ENCODE measurements at places on chromosomes 7 and 10.

- no peak for DNase-seq
Observed at GRCh38 chr10:125103466-125103865, 56.9 kb downstream of the CTBP2 start.

DNA sequence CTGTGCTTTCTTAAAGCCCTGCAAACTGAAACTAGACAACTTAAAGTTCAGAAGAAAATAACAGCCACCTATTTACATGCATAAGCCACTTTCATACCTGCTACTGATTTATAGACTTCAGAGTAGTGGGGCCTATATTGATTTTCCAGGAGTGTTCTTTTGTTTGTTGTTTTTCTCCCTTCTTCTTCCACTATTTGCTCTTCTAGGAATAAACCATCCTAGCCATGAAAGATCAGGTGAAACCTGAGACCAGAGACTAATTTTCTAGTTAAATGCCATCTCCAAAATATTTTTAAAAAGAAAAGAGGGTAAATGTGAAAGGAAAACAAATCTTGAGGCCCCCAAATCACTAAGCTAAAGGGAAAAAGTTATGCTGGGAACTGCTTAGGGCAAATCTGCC, 72.4 kb upstream of the C1GALT1 start:
- no peak for DNase-seq

DNA sequence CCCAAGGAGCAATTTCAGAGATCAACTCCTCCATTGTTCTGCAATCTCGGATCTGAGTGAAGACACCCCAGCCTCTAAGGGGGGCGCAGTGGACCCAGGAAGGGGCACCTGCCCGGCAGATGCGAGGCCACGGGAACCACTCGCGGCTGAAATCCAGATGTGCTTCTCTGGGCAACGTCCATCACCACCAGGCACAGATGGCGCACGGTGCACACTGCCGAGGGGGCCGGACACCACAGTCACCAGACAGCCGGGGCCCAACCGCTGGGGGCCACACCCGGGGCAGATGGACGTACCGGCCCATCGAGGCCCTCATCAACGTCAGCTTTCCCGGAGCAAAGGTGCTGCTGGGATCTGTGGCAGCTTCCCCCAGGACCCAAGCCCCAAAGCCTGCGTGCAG, 16.9 kb upstream of the ADGRA1 start:
- DNase-seq = no peak

GRCh38 chr10:116178086-116178605, 94.9 kb downstream of the GFRA1 start:
- no peak for DNase-seq

DNA sequence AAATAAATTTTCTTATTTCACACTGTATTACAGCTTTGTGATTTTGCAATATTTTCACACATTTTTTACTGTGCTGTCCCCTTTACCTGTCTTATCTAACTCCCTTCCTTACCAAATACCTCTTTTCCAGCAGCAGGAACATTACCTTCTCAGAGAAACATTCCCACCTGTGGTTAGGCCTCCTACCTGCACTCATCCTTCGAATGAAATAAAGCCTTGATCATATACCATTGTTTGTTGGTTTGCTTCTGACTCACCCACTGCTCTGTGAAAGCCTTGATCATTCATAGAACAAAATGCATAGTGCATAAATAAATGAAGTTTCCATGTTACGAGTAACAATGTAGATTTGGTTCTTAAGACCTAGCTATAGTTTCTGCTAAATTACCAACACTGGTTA, 256.3 kb downstream of the ARL4A start:
- DNase-seq = no peak

- DNase-seq = no peak
Observed at GRCh38 chr7:5363729-5364128, 59.9 kb downstream of the TNRC18 start.

- DNase-seq = no peak
Observed at GRCh38 chr7:144565586-144565985, 162.1 kb upstream of the NOBOX start.

- DNase-seq = no peak
Observed at GRCh38 chr7:36180121-36180520, 27.1 kb downstream of the EEPD1 start.

- DNase-seq = peak; percentile 4
Observed at GRCh38 chr10:48555310-48556042, 49.4 kb downstream of the ARHGAP22 start.

- no peak for DNase-seq
Observed at GRCh38 chr10:75776738-75777504, 345.5 kb downstream of the LRMDA start.

DNA sequence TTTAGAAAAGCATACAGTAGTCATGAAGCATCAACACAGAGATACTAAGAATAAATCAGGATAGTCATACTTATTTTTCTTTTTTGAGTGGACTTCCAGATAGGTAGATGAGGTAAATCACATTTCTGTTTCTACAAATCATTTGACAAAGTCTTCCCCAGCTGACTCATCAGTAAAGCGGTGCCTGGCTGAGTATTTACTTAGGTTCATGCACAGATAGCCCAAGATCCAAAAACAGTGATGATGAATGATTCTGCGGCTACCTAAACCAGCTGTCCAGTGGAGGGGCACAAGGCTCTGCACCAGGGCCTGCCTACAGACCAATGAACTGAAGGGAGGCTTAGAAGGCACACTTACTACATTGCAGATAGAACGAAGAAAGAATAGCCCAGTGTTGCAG, 113.1 kb downstream of the PARP12 start:
- DNase-seq = no peak

DNA sequence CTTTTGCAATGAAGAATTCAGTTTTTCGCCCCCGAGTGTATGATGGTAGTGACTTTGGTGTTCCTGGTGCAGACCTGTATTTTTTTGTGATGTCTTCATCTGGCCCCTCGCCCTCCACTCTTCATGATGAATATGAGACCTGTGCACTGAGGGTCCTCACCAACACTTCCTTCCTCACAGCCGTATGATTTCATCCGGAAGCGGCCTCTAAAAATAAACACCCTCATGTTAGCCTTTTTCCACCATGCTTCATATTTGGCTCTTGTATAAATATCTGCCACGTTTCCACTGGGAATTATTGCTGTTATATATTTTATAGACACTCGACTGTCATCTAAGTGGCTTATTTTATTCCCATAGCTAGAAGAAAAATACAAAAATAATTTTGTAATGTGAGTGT, 160.4 kb downstream of the MGMT start:
- no peak for DNase-seq

- DNase-seq = no peak
Observed at GRCh38 chr10:75012471-75012870, 99.0 kb upstream of the SAMD8 start.

- DNase-seq = no peak
Observed at GRCh38 chr10:82452676-82453075, 577.7 kb downstream of the NRG3 start.

GRCh38 chr7:139224219-139224618, 6.8 kb upstream of the UBN2 start:
- no peak for DNase-seq

DNA sequence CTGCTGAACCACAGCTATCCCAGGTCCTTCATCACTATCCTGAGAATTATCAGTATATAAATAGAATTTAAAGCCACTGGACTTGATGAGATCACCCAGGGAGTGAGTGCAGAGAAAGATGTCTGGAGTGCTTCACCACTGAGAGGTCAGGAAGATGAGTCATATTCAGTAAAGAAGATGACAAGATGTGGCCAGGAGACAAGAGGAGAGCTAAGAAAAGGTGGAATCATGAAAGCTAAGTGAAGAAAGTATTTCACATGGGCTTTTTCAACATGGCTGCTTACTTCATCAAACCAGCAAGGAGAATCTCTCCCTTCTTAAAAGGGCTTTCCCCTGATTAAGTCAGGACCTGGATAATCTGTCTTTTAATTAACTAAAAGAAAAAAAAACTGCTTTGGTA, 9.1 kb upstream of the PRKAR2B start:
- peak; percentile 94 for DNase-seq

- DNase-seq = no peak
Observed at GRCh38 chr10:20256969-20257368, 440.7 kb downstream of the PLXDC2 start.

GRCh38 chr10:121312587-121312986, 285.7 kb downstream of the FGFR2 start:
- DNase-seq = no peak

GRCh38 chr10:111128331-111129180, 51.7 kb downstream of the ADRA2A start:
- peak; percentile 53 for DNase-seq

DNA sequence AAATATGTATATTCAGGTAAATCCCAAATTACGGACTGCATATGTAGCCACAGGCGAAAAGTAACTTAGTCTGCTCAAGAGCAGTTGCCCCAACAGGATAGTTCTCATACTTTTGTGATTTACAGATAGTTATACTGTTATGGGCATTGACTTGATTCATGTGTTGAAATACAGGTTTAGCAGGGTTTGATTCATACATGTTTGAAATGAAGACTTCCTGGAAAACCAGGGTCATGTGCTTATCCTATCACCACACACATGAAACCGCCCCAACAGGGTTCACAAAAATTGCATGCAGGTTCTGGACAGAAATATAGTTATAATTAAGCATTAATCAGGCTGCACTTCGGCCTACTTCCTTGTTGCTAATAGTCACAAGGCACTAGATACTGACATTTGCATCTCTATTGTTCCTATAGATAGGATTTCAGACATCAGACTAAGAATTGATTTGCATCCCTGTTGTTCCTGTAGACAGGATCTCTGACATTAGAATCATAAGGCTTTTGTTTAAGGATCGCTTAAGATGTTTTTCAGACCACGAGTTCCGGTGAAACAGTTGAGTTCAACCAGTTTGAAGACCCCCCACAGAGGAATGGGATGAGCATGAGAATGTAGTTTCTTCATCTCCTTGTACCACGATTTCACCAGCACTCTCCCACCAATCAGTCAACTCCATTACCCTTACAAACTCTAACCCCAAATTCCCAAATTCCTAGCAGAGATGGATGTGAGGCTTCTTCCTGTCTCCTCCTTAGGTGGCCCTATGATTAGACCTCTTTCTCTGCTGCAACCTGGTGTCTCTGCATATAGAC, 2.0 kb upstream of the ZNF398 start:
- DNase-seq = no peak

DNA sequence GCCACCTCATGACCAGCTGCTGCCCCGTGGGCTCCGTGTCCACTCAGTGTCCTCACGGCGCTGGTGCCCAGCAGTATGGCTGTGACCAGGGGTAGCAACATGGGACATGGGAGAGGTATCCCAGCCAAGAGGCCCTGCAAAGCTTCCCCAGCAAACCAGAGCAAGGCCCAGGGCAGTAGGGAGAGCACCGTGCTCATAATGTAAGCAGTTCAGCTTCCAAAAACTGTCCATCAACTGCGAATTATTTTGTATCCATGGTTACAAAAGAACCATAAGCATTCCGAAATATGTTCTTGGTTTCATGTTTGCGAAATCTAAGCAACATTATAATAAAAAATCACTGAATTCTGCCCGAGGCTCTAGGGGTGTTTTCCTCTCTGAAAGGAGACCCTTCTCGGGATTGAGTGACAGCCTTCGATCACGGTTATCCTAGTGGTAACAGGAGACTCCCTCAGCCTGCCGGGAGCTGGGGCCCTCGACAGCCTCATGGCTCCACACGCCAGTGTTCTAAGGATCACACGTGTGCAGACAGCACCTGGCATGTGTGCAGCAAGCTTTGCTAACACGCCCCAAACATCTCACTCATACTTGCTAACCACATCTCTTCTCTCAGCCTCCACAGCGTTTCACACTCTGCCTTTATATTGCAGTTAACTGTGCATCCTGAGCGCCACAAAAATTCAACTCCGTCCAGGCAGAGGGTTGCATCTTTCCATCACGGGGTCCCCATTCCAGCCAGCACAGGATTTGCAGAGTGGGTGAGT, 117.6 kb downstream of the DIP2C start:
- no peak for DNase-seq

DNA sequence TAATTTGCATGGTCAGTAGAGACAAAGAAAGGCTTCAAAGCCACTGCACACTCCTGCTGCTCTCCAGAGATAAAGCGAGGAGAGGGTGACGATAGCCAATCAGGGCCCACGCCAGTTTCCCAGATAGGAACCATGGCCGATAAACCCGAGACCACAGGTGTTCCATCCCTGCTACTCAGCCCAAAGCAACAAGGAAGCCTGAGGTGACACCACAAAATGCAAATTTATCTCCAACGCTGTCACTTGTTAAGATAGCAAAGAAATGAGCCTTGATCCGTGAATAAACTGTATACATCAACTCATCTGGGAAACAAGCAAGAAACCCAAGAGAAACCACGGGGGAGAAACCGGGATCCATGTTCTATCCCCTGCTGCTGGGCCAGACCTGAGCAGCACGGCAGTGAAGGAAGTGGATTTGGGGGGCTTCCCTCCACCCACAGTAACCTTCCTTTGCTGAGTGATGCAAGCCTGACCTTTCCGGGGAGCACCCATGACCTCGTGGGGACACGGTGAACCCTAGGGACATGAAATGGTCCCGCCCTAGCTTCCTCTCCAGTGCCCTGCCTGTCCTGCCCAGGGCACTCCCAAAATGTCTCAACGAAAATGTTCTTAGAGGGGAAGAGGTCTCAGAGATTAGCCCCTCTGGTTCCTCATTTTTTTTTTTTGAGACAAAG, 164.6 kb downstream of the PTPRN2 start:
- no peak for DNase-seq

DNA sequence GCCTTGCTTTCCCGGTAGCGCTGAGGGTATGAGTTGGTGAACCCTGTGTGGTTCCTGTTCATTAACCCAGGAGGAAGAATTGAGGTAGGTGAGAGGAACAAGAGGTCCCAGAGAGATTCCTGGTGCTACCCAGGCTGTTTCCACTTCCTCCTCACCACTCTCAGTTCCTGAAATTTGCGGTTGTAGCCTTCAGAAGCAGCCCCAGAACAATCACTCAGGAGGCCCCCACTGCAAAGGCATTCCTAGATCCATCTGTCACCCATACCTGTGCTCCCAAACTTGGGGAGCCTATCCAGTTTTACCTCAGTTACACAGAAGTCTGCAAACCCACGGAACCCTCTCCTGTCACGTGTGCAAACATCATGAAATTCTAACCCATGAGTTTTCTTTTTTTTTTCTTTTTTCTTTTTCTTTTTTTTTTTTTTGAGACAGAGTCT, 9.0 kb upstream of the PIP4K2A start:
- no peak for DNase-seq

- DNase-seq = no peak
Observed at GRCh38 chr7:96330193-96330592, 8.3 kb upstream of the SLC25A13 start.

- DNase-seq = peak; percentile 83
Observed at GRCh38 chr7:45402480-45403218, 171.5 kb upstream of the ADCY1 start.

DNA sequence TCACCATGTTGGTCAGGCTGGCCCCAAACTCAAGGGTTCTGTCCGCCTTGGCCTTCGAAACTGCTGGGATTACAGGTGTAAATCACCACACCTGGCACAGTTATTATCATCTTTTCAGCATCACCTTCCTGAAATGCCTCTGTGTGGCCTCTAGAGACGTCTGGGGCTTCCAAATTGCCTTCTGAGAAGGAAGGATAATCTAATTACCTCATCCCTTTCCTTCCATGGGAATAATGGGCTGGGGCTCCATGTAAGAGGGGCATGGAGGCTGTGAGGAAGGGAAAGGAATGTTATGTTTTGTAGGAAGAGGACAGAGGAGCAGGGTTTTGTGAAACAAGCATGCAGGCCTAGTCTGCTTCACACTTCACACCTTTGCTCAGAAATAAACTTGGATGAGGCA, 22.2 kb upstream of the PODXL start:
- no peak for DNase-seq

GRCh38 chr10:97921581-97922021, 72.0 kb downstream of the GOLGA7B start:
- DNase-seq = peak; percentile 10
